PC-9 (cell line): ENCODE measurements at places on chromosomes 11 and 22.
A peak's percentile ranks its signal among the peaks of the same experiment; 100 is the strongest.

DNA sequence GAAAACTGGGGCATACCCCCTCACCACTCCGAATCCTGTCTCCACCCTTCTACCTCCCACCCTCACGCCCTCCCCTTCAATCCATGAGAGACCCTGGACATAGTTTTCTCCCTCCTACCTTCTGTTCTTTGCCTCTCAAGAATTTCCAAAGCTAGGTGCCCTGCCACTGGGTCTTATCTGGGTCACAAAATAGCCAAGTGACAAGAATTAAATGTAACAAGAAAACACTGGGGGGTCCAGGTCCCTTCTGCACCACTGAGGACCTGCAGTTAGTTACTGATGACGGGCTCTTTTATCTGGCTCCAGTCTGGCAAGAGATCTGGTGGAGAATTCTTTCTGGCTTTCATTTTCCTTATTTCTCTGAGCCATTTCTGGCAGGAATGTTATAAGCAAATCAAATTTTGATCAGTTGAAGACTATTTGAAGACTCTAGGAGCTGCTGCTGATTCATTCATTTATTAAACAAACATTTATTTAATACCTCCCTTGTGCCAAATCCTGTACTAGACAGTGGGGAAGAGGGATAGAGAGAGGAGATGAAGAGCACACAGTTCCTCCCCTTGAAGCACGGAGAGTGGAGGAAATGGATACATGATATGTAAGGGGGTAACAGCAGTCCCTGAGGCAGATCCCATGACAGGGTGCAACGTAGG lies 135.2 kb downstream of the RRAS2 start:
- DNase-seq, result no peak

GRCh38 chr11:39363571-39363970 lies 2095.9 kb downstream of the LRRC4C start:
- no peak for DNase-seq

GRCh38 chr11:31809857-31810778 lies 1.0 kb downstream of the PAX6 start:
- DNase-seq, result peak; percentile 50

- DNase-seq, result no peak
Observed at GRCh38 chr22:48450188-48450825, 1377.4 kb downstream of the BRD1 start.

DNA sequence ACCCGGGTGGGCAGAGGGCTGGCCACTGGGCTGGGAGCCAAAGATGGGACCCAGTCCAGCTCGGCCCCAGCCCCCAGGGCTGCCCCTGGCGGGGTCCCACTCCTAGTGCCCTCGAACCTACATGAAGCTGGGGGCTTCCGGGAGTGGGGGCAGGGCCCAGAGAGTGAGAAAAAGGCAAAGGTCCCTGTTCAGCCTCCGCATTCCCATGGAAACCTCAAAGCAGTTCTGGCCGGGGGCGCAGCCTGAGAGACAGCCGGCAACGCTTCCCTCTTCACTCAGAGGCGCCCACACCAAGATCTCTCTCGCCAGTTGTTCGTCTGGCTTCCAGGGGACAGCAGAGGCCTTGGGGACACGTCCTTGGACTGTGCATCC lies 22.4 kb upstream of the ARHGAP8 start:
- DNase-seq, result no peak

GRCh38 chr22:21641417-21641788 lies 699 bp upstream of the SDF2L1 start:
- DNase-seq, result peak; percentile 51

DNA sequence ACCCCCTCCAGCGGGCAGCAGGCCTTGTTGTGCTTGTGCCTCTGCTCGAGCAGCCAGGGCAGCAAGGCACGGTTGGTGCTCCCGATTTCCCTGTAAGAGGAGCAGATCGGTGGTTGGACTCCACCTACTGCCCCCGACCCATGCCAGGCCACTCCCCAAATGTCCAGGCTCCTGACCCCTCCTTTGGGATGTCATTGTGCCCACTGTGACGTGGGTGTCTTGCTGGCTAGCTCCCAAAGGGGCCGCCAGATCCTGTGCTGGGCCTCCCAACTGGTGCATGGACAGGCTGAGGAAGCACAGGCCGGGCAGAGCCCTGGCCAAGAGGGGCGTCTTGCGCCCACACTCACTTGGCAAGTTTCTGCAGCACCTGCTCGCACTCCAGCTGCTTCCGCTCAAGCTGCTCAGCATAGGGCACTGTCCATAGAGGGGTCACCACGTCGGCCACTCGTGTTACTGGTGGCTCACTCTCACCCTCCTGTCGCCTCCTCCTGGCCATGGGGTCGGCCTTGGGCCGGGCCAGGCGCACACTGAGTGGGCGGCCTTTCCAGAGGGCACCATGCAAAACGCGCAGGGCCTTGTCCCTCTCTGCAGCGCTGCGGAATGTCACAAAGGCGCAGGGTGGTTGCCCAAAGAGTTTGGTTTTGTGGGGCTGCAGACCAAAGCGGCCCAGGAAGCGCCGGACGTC lies at the start of gene RANBP1:
Gene RANBP1 (plus strand): TSS at position 414 of the 685 bp plus-strand sequence. CDS start 81 bp downstream, at position 495.
- no peak for DNase-seq

DNA sequence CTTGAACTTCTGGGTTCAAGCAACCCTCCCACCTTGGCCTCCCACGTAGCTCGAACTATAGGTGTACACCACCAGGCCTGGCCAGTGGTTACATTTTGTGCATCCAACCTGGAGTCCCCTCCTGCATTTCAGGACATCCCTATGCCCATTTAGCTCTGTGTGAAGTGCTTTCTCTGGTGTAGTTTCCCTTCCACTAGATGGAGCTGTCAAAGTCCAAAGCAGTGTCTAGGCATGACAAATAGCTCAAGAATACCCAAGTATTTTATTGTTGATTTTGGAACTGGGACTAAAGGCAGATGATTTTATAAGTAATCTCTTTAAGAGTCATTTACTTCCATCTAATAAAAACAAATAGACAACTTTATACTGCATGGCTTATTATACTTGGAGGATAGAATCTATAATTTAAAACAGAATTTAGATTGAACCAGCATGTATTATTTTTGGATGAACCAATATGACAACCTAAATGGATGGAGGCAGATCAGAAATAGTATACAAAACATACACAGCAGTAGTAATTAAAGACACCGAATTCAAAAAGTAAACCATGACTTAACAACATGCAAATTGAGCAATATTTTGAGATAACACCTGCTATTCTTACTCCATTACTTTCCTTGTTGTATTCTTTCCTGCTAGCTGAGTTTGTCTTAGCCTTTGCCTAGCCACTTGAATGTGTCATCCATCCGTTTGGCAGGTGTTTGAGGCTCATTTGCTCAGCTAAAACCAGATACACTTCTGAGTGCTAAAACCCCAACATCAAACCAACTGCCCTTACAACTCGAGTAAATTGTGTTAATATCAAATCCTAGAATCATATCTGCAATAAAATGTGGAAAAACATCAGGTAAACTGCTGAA lies 37.7 kb downstream of the EIF4ENIF1 start:
- DNase-seq, result peak; percentile 45

DNA sequence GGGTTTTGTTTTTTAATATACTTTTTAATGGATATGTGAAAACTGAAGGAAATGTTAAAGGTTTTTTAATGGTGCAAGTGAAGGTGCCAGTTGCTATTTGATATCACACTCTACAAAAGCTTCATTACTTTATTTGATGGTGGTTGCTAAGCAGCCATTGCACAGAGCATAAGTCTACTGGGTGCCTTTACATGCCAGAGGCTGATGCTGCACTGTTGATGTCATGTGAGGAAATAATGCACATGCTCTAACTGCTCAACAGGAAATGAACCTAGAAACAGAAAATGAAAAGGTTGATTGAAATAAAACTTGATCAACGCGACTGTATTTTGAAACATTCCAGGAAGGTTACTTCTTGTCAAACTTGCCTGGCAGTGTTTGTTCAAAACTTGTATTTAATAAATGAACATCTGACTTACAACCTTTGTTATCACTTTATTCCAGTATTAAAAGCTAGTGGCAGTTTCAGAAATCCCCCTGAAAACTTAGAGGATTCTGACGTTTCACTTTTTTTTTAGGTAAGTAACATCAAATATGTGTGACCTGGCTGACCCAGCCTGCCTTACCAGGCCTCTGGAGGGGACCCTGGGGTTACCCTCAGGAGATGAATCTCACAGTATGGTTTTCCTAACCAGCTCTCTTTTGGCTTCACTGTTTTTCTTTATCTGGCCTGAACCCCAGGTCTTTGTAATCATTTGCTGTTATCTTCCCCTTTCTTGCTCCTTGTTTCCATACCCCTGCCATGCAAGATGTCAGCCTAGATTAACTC lies 2.4 kb upstream of the ATP5MG start:
- DNase-seq, result no peak

DNA sequence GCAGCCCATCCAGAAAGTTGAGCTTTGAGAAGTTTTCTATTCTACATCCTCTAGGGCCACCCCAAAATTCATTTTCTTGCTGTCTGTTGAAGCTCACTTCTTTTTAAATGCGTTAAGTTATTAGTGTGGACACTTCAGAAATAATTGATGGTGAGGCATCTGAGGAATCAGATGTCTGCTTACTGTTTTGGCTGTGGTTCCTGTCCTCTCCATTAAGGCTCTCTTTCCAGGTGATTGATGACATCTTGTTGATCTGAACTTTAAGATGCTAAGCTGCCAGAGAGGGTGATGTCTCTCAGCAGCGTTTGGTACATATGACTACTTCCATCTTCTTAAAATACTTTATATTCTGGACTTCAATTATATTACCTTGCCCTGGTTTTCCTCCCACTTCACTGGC lies 45.2 kb downstream of the FAT3 start:
- DNase-seq, result no peak

DNA sequence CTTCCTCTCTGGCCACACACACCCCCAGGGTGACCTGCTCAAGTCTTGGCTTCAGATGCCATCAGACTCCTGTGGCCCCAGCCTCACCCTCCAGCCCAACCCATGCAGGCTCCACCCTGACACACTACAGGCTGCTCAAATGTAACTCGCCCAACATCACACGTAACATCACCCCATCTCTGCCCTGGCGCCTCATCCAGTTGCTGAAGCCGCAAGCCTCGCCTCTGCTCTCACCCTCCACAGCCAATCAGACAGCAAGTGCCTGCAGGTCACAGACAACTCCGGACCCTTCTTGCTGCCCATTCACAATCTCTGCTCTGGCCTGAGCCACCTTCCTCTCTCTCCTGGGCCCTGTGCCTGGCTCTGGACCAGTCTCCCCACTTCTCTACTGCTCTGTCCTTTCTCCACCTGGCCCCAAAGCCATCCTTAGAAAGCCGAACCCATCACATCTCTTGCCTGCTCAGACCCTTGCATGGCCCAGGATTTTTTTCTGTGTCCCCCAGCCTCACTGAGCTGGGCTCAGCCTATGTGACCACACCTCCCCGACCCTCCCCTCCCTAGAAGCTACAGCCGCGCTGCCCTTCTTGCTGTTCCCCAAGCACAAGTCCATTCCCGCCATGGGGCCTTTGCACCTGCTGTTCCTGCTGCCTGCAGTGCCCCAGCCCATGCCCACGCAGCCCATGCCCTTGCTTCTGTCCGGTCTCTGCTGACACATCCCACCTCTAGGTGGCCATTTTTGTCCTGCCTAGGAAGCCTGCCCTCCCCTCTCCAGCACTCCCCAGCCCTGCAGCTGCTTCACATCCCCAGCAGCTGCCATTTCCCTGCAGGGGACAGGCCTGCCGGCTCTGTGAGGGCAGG lies 333.9 kb downstream of the CTTN start:
- no peak for DNase-seq

DNA sequence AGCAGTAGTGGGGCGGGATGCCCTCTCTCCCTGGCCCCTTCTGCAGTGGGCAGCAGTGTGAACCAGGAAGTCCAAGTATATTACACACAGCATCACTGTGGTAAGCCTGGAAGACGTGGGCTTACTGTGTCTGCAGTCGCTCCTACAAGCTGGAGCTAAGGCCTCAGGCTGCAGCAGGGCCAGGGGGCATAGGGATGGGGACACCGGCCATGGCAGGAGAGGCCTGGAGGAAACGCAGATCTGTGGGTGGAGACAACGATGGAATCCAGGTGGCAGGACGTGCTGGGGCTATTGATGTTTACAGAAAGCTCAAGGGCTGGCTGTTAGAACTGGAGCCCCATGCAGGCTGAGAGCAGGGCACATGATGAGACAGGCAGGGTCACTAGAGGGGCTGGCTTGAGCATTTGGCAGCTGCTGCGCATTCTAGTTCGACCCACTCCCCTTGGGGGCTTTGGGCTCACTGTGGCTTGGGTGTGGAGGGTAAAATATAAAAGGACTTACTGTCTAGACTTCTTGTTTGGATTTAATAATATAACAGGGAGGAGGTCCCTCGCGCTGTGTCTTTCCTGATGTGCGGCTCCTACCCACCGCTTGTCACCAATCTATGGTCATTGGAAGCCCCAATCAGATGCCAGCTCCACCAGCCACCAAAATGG lies 539.5 kb downstream of the TBC1D22A start:
- no peak for DNase-seq

DNA sequence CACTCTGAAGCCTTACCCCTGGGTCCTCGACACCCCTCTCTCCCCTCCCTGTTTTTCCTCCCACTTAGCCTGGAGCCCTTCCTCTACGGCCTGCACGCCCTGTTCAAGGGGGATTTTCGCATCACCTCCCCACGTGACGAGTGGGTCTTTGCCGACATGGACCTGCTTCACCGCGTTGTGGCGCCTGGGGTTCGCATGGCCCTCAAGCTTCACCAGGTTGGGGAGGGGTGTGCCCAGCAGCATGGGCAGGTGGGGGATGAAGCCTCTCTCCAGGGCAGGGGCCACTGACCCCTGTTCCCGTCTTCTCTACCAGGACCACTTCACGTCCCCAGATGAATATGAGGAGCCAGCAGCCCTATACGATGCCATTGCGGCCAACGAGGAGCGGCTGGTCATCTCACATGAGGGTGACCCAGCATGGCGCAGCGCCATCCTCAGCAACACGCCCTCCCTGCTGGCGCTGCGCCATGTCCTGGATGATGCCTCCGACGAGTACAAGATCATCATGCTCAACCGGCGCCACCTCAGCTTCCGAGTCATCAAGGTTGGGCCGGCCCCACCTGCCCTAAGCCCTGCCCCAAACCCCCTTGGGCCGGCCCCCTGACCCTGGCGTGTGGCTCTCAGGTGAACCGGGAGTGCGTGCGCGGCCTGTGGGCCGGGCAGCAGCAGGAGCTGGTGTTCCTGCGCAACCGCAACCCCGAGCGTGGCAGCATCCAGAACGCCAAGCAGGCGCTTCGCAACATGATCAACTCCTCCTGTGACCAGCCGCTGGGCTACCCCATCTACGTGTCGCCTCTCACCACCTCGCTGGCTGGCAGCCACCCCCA lies 2.8 kb upstream of the SIPA1 start:
- no peak for DNase-seq

DNA sequence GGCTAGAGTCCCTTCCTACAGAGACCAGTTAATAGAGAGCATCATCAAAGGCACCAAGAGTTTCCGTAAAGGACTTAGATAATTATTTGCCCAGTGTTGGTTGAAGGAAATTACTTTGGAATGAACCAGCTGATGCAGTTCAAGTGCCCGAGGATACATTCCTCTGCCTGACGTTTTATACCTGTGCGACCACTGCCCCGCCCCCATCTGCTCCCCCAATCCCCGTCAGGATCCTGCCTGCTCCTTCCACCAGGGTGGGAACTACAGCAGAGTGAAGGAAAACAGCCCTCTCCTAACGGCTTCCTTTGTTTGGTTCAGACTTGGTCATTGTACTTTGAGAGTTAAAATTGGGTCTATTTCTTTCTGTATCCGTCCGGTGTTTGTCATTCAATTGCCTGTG lies 761.5 kb downstream of the NTM start:
- DNase-seq, result no peak
